Stimulated activated CD4-positive, alpha-beta T cell treated with anti-CD3 and anti-CD28 coated beads, Interleukin-4, amount 100 ng/mL, for 4 hours (primary cell): ENCODE measurements at places on chromosomes 13 and 19.

- DNase-seq = no peak
These were observed 195.1 kb downstream of the NDFIP2 start for GRCh38 chr13:79675931-79676660.

DNA sequence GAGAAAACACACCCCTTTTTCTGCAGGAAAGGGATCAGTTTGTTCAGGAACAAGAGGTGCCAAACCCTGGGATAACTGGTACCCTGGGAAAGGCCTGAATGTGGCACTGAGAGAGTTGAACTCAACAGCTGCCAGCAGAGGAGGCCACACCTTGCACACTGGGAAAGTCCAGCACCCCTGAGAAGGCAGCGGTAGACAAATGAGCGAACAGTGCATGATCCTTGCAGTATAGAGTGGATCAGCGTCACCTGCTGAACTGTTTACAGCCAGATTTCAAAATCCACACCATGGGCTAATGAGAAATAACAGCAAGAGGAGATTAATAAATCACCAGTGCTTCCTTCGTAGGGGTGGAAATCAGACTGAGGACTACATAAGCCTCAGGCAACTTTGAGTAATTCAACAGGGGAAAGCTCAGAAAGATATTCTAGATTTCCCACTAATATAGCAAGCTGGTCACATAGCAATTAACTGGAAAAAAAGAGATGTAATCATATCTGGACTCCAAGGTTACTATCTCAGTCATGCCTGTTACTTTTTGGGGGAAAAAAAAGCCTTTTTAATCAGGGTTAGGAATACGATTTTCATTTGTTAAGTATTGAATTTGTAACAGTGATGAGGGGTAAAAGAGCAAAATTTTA, 52.0 kb downstream of the DCT start:
- no peak for DNase-seq

DNA sequence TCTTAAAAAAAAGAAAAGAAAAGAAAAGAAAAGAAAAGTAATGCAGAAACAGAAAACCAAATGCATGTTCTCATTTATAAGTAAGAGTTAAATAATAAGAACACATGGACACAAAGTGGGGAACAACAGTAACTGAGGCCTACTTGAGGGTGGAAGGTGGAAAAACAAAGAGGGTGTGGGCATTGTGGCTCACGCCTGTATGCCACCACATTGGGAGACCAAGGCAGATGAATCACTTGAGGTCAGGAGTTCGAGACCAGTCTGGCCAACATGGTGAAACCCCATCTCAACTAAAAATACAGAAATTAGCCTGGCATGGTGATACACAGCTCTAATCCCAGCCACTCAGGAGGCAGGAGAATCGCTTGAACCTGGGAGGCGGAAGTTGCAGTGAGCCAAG, 8.1 kb downstream of the ZNF708 start:
- no peak for DNase-seq

DNA sequence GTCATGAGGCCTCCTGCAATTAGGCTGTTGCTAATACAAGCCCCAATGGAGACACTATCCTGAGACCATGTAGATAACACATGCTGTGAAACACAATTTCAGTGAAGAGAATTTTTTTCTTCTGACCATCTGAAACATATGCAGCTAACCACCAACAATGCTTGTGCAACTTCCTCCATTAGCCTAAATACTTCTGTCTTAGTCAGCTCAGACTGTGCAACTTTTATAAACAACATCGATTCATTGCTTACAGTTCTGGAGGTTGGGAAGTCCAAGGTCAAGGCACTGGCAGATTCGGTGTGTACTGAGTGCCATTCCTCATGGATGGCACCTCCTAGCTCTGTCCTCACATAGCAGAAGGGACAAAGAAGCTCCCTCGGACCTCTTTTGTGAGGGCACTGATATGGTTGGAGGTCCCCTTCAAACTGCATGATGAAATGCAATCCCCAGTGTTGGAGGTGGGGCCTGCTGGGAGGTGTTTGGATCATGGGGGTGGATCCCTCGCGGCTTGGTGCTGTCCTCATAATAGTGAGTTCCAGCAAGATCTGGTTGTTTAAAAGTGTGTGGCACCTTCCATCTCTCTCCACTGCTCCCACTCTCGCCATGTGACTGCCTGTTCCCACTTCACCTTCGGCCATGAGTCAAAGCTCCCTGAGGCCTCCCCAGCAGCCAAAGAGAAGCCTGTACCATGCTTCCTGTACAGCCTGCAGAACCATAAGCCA, 27.7 kb downstream of the STK24 start:
- no peak for DNase-seq

- DNase-seq = no peak
These were observed 72.3 kb downstream of the LATS2 start for GRCh38 chr13:20988909-20989655.

GRCh38 chr13:50214514-50214913, 199.3 kb downstream of the KCNRG start:
- no peak for DNase-seq

GRCh38 chr13:31987535-31988170, 43.9 kb upstream of the FRY start:
- DNase-seq = no peak

DNA sequence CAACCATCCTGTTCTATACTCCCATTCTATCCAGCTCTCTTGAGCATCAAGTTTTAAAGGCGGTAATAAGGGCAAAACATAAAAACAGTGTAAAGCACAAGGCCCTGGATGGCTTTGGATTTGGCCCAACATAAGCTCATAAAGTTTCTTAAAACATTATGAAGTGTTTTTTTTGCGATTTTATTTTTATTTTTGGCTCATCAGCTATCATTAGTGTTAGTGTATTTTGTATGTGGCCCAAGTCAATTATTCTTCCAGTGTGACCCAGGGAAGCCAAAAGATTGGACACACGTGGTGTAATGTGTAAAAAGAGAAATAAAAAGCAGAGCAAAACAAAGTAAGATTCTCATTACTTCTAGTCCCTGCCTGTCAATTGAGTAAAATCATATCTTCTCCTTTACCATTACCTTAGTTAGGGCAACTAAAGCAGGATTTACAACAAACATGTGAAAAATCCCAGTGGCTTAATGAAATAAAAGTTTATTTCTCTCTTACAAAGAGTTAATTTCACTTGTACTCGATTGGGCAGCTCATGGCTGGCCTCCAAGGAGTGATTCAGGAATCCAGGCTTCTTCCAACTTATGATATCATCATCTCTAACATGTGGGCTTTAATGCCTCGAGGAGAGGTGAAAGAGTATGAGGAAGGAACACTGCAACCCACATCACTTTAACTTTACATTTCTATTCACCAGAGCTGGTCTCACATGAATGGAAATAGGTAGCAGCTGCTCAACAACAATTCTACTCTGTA, 725.2 kb upstream of the SLITRK1 start:
- no peak for DNase-seq

DNA sequence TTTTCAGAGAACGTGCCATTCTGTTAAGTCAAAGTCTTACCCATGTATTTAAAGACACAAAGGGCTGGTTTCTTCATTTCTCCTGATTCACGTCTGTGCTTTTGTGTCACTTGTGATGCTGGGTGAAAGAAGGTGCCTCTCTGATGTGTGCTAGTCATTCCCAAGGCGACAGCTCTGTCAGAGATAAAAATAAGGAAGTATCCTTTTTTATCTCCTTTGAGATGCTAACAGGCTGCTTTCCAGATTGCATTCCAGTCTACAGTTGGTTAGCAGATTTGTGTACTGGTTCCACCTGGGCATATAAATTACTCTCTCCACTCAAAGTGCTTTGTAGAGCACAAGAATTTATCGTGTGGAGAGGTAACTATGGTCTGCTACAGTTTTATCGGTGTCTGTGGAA, 33.5 kb upstream of the DCT start:
- no peak for DNase-seq

GRCh38 chr19:6220385-6221191, 59.2 kb downstream of the MLLT1 start:
- no peak for DNase-seq

GRCh38 chr19:1823539-1824251, 11.6 kb upstream of the ATP8B3 start:
- no peak for DNase-seq

DNA sequence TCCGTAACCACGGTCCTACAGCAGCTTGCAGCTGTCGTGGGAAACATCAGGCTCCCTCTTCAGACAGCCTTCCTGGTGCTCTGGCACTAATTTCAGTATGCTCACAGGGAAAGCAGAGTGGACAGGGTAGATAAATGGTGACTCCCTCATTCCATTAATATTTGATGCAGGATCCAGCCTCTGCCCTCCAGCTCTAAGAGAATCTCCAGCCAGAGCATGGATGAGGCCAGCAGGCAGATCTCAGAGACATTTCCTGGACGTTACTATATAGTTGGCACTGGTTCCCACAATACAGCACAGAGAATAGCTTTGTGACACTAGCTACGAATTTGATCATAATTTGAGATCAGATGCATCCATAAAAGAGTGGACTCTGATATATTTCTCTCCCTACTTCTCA, 341.4 kb downstream of the LIG4 start:
- DNase-seq = no peak

GRCh38 chr13:20119960-20120359, 40.9 kb downstream of the GJA3 start:
- DNase-seq = no peak

DNA sequence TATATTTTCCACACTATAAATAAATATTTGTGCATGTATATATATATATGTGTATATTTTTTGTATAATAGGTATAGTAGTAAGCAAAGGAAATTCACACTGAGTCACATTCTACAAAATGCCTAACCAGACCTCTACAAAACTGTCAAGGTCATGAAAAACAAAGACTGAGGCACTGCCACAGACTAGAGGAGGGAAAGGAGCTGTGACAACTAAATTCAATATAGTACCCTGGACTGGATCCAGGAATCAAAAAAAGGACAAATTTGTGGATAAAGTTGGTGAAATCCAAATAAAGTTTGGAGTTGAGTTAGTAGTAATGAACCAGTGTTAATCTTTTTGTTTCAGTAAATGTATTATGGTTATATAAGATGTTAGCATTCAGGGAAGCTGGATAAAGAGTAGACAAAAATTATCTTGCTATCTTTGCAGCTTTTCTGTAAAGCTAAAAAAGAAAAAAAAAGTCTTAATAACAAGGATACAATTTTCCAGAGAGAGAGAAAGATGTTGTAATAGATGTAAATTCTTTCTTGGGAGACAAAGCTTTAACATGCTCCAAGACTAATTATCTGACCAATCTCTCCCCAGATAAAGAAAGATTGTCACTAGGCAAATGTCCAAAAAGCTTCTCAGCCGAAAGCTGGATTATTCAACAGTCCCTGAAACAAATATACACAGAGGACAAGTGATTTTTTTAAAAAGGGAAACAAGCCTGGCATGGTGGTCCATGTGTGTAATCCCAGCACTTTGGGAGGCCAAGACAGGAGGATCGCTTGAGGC, 19.1 kb downstream of the SYDE1 start:
- DNase-seq = no peak

GRCh38 chr13:29304148-29304547, 291.3 kb downstream of the SLC7A1 start:
- DNase-seq = no peak

DNA sequence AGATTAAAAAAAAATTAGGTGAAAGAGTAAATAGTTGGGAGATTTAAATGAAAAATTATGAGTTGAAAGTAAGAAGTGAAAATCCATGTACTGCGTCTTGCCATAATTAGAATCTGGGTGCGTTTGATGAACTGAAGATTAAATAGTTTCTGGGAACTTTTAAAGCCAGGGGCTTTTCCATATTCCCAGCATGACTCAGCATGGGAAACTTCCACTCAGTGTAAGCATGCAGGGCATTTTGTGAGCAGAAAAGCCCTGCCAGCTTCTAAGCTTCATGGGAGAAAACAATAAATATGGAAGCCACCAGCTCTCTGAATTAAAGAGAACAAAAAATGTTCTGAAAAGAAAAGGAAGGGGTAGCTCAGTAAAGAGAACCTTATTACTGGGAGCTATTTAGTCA, 62.0 kb upstream of the EDNRB start:
- DNase-seq = no peak
